ENCODE measurements at places on chromosomes 16 and 17.
A peak's percentile ranks its signal among the peaks of the same experiment; 100 is the strongest.

GRCh38 chr16:13665876-13666275 is 254.1 kb upstream of the ERCC4 start:
- no peak for DNase-seq

DNA sequence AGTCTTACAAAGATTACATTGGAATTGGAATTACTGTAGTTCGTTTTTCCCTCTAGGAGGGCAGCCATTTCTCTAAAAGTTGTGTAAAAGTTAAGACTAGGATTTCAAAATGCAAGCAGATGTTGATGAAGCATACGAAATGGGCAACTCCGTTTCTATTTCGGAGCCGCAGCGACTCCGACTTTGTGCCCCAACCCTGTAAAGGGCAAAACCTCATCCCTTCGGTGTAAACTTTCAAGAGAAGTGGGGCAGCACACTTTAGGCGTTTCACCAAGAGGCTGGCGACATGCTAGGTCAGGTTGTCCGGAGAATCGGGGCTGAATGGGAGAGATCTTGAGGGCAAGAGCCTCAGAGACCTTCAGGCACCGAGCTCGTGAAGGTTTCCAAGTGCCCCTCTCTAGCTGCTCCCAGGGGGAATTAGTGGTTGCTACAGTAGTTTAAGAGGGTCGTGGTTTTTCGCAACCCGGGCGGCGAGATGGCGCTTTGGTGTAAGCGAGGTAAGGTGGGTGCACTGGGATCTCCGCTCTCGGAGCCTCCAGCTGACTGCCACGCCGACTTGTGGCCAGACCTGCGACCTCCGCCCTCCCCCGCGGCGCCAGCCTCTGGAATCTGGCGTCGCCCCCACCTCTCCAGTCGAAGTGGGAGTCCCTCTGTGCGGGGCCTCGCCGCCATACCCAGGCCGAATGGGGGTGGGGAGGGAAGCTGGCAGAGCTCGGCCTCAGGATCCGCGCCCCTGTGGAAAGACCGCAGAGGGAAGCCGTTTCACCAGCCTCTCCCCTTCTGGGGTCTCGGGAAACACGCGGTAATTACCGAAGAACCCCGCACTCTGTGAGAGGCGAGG is 1.0 kb upstream of the HEXIM2 start:
- DNase-seq: peak; percentile 90

DNA sequence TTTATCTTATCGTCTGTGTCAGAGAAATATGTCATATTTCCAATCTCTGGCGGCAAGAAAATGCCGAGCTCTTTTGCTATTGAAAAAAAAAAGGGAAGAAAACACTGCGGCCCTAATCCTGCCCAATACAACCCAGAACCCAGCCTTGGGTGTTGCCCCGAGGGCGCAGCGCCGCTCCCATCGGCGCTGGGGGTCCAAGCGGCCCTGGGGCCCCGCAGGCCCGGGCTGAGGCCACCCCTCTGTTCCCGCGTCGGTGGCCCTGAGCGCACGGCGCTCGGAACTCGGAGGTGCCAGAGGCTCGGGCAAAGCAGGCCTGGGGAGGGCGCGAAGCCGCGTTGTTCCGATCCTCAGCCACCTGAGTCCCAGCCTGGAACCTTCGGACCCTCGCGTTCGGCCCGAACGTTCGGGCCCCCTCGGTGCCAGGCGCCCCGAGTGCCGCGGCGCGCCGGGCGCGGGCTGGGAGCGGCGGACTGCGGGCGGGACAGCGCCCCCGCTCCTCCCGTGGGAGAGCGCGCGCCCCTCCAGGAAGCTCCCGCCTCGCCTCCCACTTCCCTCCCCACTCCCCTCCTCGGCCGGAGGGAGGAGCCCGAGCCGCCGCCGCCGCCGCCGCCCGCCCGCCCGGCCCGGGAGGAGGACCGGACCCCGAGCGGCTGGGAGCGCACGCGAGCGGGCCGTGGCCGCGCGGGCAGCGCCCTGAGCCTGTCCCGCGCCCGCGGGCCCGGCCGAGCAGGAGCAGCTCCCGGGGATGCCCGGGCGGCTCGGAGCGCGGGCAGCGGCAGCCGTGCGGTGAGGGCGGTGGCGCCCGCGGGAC is at the start of gene CPNE2:
TSS of gene CPNE2 (plus strand) at position 609 of the 811 bp plus-strand sequence. CDS start 18,160 bp downstream, outside the sequence.
- DNase-seq: peak; percentile 78

DNA sequence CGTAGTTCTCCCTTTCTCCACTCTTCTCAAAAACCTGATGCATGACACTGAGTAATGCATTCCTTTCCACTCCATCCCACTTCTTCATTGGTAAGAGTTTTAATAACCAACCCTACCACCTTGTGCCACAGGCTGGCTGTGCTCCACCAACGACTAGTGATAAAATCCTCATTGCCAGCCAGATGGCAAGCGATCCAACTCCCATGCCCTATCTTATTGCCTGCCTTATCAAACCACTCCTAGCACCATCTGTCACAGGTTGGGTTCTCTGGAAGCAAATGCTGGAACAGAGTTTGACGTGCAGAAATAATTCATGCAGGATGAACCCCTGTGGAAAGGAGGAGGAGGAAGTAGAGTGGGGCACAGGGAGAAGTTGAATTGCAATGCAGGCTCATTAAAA is 99.5 kb downstream of the CHD9NB start:
- no peak for DNase-seq

- no peak for DNase-seq
These were observed 61.1 kb upstream of the KCNJ16 start for GRCh38 chr17:70013911-70014310.

GRCh38 chr16:57025941-57026777 is 36.8 kb downstream of the NLRC5 start:
- DNase-seq: no peak

DNA sequence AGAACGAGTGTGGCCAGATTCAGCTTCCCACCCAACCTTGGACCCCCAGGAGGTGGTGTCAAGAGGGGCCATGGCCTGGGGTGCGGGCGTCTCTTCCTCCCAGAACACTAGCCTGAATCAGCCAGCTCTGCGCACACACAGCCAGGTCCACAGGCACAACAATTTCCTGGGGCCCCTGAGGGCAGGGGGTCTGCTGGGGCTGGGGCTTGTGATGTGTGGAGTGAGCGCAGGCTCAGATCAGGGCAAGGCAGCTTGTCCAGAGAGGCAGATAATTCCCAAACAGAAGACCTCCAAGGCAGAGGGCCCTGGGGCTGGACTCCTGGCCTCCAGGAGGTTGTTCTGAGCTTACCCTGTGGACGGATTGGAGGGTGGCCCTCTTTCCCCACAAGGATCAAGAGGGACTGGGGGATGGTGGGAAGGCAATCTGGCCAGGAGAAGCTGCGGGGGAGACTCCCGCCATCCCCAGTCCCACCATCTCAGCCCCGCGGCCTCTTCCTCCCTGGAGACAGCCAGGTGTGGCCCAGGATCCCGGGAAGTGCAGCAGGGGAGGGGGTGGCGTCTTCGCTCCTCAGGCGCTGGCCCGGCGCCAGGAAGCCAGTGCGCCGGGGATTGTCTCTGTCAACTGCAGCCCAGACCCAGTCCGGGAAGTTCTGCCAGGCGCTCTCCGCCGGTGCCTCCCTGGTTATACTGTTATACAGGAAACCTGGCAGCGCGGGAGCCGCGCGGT is 52.0 kb upstream of the AMZ2 start:
- DNase-seq: peak; percentile 48

DNA sequence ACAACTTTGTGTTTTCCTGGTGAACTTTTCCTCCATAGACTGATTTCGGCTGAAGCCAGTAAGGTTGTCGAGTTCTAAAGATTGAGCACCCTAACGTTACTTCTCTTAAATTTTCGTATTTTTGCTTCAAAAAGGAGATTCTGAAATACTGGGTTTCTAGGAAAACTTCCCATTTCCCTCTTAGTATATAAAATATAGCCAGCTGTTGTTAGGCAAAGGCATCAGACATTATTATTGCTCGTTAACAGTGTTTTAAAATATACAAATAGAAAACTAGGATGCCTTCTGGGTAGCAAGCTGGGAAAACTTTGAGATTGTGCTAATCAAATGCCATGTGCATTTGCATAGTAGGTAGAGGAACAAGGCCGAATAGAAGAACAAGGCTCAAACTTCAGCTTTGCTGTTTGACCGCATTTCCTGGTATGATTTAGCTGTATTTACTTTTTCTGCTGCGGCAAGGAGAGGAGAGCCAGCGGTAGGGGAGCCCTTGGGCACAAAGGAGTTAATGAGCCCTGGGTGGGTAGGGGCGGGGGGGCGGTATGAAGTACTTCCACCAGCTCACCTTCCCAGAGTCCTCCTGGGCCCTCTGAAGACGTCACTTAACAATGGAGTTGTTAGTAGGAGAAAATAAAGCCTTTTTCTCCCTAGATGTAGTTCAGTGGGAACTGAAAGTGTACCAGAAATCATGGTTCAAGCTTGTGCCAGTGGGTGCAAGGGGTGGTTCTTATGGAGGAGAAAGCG is 151.9 kb downstream of the MSI2 start:
- DNase-seq: no peak

- DNase-seq: peak; percentile 88
These were observed 775 bp downstream of the PPM1D start for GRCh38 chr17:60600490-60601446.

DNA sequence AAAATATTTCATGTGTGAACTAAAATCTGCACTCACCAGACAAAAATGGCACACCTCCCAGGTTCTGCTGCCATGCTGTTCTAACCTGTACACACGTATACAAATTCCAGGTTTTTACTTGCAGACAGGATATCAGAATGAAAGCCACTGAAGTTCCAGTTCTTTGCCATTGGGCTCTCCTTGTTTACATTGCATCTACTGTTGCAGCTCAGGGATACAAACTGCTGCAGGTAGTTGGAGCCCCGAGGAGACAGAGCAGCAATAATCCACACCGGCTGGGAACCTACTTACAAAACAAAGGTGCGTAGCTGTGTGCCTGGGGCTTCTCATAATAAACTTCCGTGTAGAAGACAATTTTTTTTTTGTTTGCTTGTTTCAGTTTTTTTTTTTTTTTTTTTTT is 59.6 kb downstream of the HAPSTR1 start:
- DNase-seq: no peak

DNA sequence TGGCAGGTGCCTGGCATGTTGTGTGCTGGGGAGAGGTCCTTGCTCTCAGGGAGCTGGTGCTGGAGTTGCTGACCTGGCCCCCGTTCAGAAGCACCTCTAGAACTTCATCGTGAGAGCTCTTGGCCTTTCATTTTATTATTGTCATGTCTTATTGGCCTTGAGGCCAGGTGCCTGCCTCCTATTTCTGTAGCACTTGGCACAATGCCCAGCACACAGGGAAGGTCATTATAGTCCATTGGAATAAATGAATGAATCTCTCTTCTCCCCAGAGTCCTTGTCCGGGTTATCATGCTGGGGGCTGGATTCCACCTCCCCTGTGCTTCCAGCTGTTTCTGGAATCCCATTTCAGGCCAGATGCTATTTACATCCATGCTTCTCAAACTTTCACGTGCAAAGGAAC is 169.2 kb downstream of the HAPSTR1 start:
- peak; percentile 28 for DNase-seq

GRCh38 chr16:79169239-79169638 is 431.3 kb downstream of the MAF start:
- DNase-seq: peak; percentile 18

GRCh38 chr16:86354641-86355513 is 155.4 kb upstream of the FOXF1 start:
- DNase-seq: no peak

DNA sequence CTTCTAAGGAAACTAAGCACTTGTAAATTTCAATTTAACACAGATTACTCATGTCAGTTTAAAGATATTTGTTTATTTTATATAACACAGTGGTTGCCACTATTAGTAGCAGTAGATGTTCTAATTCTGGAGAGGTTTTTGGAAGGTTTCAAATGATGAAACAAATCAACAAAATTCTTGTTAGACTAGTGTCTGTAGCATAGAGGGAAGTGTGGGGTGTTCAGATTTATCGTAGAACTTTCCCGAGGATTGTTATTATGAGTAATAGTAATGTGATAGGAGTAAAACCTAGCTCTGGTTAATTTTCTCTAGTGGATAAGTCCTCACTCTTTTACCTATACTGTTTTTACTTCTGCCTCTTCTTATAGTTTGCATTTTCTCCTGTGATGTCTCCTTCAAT is 6.3 kb downstream of the GAN start:
- no peak for DNase-seq

DNA sequence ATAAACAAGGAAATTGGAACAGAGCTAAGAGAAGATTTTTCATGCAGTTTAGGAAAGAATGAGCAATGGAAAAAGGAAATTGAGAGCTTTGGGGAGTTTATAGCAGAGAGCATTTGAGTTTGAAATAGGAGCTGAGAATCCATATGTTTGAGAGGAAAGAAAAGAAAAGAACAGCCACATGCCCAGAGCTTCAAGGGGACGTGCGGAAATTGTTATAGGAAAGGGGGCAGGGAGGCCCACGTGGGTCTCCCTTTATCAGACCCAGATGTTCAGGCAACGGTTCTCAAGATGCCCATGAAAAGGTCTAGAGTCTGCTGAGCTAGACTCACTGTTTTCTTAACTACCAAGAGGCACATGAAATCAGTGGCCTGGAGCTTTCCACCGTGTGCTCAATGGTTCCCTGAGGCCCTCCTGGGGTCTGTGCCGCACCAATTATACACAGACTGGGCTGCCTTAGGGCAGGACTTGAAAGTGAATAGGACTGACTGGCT is 31.2 kb downstream of the CHD9 start:
- DNase-seq: peak; percentile 93

DNA sequence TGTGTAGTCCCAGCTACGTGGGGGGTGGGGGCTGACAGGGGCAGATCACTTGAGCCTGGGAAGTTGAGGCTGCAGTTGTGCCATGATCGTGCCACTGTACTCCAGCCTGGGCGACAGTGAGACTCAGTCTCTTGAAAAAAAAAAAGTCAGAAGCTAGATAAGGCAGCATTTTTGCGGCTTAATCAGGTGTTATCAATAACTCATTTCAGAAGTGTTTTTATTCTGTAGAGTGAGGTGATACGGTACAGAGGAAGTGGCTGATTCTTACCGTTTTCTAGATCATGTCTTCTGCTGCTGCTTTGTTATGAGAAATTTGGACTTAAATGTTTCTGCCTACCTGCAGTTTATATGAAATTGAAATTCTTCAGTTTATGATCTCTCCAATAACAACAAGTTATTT is 18.6 kb downstream of the ZC3H18 start:
- DNase-seq: no peak

DNA sequence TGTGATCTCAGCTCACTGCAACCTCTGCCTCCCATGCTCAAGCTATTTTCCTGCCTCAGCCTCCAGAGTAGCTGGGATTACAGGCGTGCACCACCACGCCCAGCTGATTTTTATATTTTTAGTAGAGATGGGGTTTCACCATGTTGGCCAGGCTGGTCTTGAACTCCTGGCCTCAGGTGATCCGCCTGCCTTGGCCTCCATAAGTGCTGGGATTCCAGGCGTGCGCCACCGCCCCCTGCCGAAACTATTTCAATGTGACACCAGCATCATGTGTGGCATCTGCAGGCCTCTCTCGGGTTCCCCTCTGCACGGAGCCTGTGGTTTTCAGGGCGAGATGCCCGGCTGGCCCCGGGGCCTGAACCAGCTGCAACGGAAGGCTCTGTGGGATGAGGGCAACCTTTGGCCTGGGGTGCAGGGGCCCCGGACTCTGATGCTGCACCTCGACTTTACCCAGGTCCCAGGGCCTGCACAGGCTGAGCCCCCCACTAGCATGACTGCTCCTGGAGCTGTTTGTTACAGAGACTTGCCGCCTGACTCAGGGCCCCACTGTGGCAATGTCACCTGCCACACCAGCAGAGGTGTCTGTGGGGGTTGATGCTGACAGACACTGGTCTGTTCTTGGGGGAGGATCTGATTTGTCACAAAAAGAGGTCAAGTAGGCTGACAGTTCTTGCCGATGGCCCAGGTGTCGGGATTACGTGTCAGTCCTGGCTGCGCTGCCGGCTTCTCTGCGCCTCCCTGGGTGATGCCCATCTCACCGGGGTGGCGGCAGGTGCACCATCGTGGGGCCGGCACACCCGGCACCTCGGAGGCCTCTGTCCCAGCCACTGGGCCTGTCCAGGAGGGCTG is 8.6 kb upstream of the TEX19 start:
- no peak for DNase-seq
